ENCODE measurements at places on chromosomes 4 and X. TPM values are rescaled to one million over a fixed set of nuclear protein-coding genes. Genes with fewer than 3 reads are reported as not detected.

P2RY8 gene
- not detected for total RNA-seq

KLHL5 gene
- 102 TPM for total RNA-seq

FAM149A gene
- 1.7 TPM for total RNA-seq

IBSP gene
- not detected for total RNA-seq
